ENCODE measurements at places on chromosomes 4 and X.

DNA sequence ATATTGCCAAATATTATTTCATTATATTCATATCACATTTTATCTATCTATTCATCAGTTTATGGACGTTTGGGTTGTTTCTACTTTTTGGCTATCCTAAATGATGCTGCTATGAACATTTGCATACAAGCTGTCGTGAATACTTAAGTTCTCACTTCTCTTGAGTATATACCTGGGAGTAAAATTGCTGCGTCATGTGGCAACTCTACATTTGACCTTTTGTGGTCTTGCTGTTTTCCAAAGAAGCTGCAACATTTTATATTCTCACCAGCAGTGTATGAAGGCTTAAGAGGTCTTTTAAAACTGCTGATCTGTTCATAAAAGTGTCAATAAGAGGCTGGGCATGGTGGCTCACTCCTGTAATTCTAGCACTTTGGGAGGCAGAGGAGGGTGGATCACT is 5.8 kb downstream of the PYURF start:
- DNase-seq = no peak

DNA sequence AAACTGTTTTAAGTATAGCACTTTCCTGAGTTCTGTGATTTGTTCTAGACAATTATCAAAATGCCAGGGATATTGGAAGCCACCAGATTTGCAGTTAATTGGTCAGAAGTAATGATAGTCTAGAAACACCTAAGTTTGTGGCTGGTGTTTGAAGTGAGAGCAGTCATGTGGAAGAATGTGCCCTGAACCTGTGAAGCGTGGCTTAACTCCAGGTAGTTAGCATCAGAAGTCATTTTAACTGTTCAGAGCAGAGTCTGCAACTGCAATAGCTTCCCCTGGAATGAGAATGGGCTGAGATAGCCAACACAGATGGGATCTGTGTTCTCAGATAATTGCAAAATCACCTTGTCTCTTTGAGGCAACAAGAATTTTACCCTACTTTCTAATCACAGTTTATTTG is 255.1 kb upstream of the GK2 start:
- DNase-seq = no peak

DNA sequence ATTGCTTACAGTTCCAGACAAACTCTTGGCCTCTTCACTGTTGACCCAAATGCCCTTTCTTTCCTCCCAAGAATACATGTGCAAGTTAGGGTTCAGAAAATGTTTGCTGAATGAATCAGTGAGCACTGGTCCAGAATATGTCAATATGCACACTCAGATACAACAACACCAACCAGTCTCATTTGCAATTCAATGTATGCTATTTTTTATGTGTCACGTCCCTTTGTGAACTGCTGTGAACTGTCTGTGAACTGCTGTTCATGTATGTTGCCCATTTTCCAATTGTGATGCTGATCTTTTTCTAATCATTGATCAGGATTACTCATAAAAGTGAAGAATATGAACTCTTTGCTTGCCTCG is 17.8 kb downstream of the GAB3 start:
- no peak for DNase-seq

DNA sequence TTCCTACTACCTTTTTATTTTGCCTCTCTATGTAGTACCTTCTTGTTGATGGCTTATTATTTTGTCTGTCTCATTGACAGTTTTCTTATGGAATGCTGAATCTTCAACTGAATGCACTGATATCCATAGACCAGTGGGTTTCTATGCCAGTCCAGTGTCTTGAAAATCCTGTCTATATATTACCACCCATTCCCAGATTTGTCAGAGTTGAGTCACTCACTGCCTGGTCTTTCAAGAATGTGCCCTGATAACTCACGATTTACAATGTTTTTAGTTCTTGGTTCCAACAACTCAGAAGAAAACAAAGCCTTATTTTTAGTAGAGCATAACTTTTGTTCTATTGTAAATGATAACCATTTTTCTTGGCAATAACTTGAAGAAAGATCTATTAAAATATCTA is 606.0 kb upstream of the PITX2 start:
- DNase-seq = no peak

- DNase-seq = peak; percentile 17
Observed at GRCh38 chrX:15854080-15854655, 445 bp downstream of the AP1S2 start.

DNA sequence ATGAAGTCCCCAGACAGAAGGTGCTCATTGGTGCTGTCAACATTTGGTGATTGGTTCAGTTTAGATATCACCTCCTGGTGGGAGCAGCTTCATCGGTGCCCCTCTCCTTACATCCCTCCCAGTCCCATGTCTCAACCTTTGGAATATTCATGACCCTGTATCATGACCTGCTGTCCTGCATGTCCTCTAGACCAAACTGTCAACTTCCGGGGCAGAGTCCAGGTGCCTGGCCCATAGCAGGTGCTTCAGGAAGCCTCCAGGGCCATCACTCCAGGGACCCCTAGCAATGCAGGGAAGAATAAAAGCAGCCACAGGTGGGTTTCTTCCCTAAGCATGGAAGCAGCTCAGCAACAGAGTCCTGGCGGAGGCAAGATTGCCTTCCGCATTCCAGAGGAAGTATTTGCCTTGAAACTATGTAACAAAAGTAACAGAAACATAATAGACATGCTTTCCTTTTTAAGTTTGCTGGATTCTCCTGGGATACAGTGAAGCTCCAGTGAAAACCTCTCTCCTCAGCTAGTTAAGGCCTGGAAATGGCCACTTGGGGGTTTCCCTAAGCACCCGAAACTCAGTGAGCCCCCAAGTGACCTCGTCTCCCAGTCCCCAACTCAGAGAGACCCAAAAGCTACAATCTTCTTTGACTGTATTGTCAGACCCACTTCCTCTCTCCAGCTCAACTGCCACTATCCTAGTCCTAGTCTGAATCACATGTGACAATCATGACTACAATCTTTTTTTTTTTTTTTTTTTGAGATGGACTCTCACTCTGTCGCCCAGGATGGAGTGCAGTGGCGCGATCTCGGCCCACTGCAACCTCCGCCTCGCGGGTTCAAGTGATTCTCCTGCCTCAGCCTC is 1.3 kb upstream of the ATP6AP1 start:
- DNase-seq = no peak

GRCh38 chrX:85504381-85504780 is 124.9 kb upstream of the POF1B start:
- no peak for DNase-seq

DNA sequence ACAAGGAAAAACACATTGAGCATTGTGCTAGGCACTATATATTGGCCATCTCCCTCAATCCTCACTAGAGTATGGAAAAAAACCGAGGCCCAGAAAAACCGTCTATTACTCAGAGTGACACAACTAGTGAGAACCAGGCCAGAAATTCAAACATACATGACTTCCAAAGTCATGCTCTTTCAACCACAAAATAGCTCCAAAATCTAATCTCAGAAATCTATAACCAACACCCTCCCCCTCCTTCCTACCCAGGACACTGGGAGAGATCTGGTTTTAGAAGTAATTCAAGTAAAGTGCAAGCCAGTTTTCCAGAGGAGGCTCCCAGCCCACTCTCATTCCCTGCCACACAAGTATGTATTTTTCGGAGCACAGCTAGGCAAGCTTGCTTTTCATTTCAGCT is 7.6 kb downstream of the HS3ST1 start:
- no peak for DNase-seq

GRCh38 chrX:52261125-52261462 is 76.4 kb downstream of the MAGED4 start:
- no peak for DNase-seq

GRCh38 chrX:153526042-153526441 is 8.6 kb downstream of the ATP2B3 start:
- no peak for DNase-seq

GRCh38 chr4:141905751-141906150 is 269.4 kb downstream of the IL15 start:
- no peak for DNase-seq

DNA sequence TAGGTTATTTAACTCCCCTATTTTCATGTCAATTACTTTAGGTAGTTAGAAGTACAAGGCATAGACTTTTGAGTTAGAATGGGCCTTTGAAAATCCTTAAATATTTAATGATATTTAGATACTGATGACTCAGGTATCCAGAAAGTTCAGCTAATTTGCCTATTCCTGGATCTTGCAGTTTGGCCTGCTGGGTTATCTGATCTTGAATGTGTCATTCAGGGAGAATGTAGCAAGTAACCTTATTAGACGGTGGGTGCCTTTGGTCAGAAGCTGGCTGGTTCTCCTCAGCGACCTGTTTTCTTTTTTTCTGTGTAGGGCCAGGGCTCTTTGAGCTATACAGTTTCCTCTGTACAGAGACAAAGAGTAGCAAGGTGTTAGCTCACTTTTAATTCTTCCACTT is 42.0 kb downstream of the MTM1 start:
- no peak for DNase-seq

GRCh38 chr4:73815145-73815544 is 21.3 kb upstream of the CXCL6 start:
- DNase-seq = no peak

Measured in activated gamma-delta T cell treated with anti-CD3 and anti-CD28 coated beads, Interleukin-2, amount 50 U/mL, for 16 hours (primary cell).